ENCODE measurements at places on chromosomes 1 and 21.
A peak's percentile ranks its signal among the peaks of the same experiment; 100 is the strongest.

DNA sequence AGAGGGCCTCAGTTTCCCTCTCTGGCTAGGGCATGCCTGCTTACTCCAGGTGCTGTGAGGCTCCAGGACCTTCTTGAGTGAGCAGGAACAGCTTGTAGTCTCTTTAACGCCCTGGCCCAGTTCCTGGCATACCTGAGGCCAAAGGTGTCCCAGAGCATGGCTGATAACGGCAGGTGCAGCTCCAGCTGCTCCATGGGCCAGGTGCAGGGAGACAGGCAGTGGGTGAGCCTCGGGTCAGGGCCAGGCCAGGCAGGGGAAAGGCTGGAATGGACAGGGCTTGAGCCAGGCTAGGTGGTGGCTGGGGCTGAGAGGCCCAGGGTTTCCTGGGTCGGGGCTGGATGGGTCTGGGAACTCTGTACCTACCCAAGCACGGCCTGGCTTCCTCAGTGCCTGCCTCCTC, 18.3 kb downstream of the EDN2 start:
- DNase-seq = peak; percentile 17

- DNase-seq = no peak
Measured at GRCh38 chr1:74856174-74856573, 123.2 kb downstream of the TYW3 start.

DNA sequence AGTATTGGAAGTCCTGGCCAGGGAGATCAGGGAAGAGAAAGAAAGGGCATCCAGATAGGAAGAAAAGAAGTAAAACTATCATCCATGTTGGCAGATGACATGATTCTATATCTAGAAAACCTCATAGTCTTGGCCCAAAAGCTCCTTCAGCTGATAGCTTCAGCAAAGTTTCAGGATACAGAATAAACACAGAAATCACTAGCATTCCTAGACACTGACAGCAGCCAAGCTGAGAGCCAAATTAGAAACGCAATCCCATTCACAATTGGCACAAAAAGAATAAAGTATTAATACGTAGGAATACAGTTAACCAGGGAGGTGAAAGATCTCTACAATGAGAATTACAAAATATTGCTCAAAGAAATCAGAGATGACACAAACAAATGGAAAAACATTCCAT, 44.6 kb downstream of the ZFYVE9 start:
- no peak for DNase-seq

- DNase-seq = no peak
Measured at GRCh38 chr1:229065613-229066012, 205.3 kb upstream of the RAB4A start.

GRCh38 chr1:978069-978834, 3.6 kb downstream of the PERM1 start:
- no peak for DNase-seq

DNA sequence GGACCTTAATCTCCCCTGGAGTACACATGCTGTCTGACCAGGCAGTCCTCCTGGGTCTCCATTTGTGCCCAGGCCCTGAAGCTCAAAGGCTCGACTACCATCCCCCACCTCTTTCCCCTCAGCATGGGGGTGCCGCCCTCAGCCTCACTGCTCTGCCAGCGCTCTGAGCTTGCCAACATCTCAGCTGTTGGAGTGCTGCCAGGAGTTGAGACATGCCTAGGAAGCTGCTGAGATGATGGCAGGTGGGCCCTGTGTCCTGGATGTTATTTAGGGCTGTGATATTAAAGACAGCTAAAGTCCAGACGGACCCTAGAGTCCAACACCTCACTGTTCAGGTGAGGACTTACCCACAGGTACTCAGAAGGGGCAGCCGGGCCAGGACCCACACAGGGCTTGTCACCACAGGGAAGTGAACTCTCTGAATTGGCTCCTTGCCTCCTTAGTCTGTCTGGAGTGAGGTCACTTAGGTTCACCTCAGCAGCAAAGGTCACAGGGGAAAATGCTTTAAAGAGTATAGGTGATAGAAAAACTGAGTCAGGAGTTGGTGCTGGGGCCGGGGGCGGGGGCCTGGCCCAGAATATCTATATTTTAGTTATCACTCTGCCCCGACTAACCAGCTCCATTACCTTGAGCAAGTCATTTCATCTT, 19.7 kb upstream of the KCNC4 start:
- peak; percentile 64 for DNase-seq

DNA sequence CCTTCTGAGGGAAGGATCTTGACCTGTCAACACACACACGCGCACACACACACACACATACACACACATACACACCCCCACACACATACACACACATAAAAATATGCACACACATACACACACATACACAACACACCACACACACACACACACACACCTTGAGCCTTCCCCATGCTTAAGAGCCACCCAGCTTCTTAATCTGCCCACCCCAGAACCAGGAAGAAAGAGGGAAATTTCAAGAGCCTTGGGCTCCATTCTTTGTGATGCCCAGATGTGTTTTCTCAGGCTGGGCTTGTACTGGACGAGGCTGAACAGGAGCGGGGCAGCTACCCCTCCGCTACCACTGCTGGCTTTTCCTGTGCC, 643.5 kb downstream of the KIF26B start:
- no peak for DNase-seq

DNA sequence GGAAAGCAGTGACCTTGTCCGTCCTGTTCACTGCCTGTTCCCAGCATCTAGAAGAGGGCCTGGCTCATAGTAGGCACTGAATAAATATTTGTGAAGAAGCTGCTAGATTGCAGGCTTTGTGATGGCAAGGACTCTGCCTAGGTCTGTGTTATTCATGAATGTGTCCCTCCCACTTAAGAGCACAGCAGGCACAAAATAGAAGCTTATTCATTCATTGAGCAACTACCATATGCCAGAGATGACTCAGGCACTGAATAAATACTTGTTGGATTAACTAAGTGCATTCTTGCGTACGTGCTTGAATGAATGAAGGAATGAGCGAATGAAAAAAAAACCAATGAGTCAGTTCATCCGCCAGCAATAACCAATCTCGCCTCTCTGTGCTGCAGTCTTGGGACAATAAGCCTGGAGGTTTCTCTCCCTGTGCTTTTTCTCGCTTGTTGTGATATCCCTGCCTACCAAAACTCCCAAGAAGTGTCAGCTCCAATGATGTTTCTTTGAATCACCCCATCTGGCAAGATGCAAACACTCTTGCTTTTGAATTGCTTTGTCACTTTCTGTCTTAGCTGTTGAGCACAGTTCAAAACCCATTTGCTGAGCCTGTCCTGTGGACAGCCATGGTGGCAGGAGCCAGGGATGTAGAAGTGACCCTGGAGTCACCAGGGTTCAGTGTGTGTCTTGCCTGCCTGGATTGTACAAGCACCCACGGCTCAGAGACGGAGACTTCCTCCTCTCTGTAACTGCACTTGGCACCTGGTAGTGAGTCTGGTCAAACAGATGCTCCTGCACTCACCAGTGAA, 143.9 kb downstream of the KAZN start:
- no peak for DNase-seq

- no peak for DNase-seq
Measured at GRCh38 chr1:232878086-232878485, 72.3 kb upstream of the NTPCR start.

GRCh38 chr1:171919891-171920887, 78.9 kb downstream of the DNM3 start:
- no peak for DNase-seq

DNA sequence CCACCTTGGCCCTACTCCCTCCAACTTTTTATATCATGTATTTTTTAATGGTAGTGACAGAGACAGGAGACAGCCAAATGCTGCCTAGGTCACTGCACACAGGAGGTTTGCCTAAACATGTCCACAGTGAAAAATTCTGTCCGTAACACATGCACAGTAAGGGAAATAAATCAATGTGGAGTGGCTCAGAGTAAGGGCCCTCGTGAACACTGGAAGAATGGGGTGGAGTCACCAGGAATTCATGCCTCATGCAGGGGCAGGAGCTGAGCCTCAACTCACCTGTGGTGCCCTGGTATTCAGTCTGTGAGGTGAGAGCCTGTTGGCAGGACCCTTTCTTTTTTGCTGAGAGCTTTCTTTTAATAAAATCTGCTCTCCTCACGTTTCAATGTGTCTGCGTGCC, 289.1 kb downstream of the TGFB2 start:
- no peak for DNase-seq

DNA sequence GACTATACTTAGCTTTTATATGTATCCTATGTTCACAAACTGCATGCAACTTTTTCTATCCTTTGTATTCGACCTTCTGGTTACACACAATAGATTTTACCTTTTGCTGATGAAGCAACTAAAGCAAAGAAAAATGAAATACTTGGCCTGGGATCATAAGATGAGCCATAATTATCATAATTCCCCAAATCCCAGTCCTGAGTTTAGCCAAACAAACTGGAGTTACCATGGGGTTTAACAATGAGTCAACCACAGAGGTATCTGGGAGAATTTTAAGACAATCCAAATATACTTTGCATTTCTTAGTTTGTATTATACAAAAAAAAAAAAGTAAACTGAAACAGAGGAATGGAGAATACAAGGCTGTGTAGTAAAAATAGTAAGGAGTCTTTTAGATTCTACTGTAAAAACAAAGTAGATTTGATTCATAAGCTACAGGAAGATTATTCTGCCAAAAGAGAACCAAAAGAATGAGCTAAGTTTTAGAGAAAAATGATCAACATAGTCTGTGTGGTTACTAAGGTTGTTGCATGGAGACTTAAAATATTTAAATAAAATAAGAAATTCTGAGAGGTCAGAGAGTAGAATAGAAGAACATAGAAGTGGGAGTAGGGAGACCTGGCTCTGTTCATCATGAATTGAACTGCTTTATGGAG, 60.4 kb upstream of the GORAB start:
- DNase-seq = no peak

DNA sequence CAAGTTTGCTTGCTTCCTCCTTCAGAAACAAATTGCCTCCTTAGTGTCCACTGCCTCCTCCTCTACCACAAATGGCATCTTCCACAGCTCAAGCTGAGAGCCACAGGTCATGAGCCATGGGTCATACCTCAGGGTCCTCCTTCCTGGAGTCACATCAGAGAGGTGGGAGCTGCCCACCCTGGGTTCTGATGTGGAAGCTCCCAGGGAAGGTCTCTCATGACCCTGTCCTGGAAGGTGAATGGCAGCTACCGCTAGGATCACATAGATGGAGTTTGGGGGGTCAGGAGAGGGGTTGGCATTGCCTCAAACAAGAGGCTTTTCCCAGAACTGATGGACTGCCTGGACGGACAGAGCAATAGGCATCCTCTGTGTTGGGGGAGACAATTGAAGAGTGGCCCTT, 321.4 kb downstream of the MATN1 start:
- peak; percentile 34 for DNase-seq

GRCh38 chr1:3140437-3140836, 71.4 kb downstream of the PRDM16 start:
- no peak for DNase-seq

- DNase-seq = no peak
Measured at GRCh38 chr21:37921091-37921490, 4.8 kb upstream of the KCNJ6 start.

DNA sequence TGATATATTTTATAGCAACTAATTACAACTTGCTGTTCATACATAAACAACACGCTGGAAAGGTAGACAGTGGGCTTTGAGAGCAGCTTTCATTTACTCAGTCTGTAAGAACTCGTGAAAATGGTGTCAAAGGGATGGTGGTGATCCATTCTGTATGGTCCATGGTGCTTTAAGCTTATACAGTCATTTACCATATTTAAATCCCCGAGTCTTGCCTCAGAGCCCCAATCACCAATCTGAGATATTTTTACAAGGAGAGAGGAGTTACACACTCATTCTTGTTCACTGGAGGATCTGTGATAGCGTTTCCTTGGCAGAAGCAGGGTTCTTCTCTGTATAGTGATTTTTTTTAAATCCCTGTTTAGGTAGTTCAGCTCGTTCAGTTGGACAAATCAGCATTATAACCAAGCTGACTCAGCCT, 694.6 kb downstream of the USP25 start:
- no peak for DNase-seq

GRCh38 chr1:179229214-179230140, at the start of gene ABL2:
Gene ABL2, minus strand, starts transcription at chr1:179229677. Its CDS starts 280 bp downstream, at chr1:179229397.
- peak; percentile 84 for DNase-seq

GRCh38 chr21:45997495-45998275, 16.1 kb downstream of the COL6A1 start:
- DNase-seq = peak; percentile 82

DNA sequence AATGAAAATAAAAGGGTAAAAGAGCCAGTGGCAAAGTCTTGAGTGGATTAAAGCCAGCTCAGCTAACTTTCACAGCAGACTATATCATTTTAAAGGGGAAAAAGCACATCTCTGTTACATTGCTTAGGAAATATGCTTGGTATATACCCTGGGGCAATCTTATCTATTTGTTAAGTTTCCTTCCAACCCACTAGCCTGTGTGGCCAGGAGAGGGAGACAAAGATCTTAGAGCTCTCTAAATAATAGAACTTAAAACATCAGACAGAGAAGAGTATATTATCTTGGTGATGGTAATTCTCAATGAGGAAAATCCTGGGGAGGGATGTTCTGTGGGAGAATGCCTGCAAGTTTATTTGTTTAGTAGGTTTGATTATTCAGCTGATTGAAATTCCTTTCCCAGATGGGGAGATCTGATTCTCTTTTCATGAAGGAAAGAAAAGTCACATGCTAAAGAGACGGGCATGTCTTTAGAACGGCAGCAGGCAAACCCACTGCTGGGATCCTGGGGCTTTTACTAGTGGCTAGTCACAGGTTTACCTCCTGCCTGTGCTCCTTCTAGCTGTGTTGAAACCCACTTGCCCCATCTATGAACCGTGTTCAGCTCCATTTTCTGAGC, 3.6 kb downstream of the KCNE2 start:
- no peak for DNase-seq

GRCh38 chr21:42425591-42425990, 21.9 kb downstream of the UBASH3A start:
- DNase-seq = no peak

DNA sequence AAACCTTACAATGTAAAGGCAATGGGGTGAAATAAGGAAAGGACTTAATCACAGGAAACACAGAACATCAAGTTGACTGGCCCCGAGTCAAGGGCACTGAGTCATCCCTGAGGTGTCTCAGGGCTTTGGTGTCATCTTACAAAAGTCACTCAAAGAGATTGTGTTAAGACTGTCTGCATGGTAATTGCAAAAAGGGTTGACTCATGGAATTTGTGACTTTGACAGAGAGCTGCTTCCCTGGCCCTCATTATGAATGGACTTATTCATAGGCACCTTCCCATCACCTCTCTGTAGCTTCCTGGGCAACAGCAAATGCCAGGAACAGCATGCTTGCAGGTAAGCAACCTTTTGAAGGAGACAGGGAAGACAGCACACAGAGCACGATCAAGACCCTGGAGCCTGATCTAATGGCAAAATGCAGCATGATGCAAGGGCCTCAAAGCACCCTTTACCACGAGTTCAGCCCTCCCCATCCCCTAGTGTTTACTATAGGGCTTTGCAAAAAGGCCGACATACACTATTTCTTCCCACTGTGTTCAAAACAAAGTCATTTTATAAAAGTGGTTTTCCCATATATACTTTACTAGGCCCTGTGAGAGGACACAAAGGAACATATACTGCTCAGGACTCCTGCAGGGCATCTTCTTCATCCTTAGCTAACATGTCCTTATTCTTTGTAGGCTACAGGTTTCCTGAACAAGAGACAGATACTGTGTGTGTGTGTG, 17.1 kb downstream of the ZP4 start:
- DNase-seq = no peak

GRCh38 chr1:221837896-221838295, 96.0 kb upstream of the DUSP10 start:
- DNase-seq = no peak

GRCh38 chr1:149881876-149882275, 17.5 kb upstream of the BOLA1 start:
- no peak for DNase-seq

- DNase-seq = no peak
Measured at GRCh38 chr1:190963321-190963720, 485.7 kb upstream of the BRINP3 start.
